NCI-H146 (cell line): ENCODE measurements at places on chromosomes 7 and 10.

DNA sequence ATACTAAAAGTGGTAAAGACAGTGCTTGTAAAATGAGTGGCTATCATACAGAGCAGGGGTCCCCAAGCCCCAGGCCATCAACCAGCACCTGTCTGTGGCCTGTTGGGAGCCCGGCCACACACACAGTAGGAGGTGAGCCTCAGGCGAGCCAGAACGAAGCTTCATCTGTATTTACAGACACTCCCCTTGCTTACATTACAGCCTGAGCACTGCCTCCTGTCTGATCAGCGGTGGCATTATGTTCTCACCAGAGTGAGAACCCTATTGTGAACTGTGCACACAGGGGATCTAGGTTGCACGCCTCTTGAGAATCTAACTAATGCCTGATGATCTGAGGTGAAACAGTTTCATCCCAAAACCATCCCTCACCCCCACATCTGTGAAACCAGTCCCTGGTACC is 58.7 kb downstream of the ITGA8 start:
- peak; percentile 27 for DNase-seq

GRCh38 chr10:99531696-99532593 is 797 bp upstream of the NKX2-3 start:
- DNase-seq, result no peak

GRCh38 chr7:91949221-91950009 is 8.8 kb downstream of the AKAP9 start:
- no peak for DNase-seq

DNA sequence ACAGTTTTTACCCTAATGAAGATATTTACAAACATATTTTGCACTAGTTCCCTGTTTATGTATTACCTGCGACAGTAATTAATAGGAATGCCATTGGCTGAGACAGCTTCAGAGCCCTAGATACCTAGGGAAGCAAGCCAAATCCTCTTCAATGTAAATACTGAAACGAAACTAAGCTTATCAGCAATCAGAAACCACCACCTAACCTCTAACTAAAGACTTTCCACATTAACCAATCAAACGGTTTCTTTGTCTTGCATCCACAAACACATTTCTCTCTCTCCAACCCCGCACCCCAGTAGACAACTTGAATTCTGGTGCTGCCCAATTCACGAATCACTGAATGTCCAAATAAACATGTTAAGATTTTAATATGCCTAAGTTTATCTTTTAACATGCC is 474.4 kb upstream of the C7orf33 start:
- no peak for DNase-seq

DNA sequence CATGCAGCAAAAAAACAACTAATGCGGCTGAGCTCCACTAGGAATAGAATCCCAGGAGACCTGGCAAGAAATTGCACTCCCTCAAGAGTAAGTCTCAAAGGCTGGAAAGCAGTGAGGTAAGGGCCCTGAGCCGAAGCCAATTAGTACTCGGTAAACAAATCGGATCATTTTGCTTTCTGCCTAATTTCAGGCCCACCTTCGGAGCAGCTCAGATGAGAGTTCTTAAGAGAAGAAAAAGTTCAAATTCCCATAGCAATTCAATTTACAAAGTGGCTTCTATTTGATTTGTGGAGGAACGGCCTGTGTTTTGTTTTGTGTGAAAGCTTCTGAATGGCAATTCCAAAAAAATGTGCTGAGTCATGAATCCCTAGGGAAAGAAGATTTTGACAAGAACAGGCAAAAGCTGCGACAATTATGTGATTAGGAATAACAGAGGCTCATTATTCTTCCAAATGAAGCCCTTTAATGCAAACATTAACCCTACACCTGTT is 60.9 kb downstream of the SLC16A9 start:
- peak; percentile 9 for DNase-seq

- no peak for DNase-seq
These were observed 20.6 kb downstream of the PALD1 start for GRCh38 chr10:70498970-70499835.

GRCh38 chr7:70148997-70149396 is 550.7 kb downstream of the AUTS2 start:
- no peak for DNase-seq

- DNase-seq, result no peak
These were observed 384.4 kb downstream of the PARD3 start for GRCh38 chr10:34430685-34431084.

GRCh38 chr7:21092766-21093702 is 306.3 kb upstream of the SP8 start:
- no peak for DNase-seq

GRCh38 chr7:116209561-116210070 is 723 bp upstream of the TES start:
- no peak for DNase-seq

- no peak for DNase-seq
These were observed 67.5 kb downstream of the CLIP2 start for GRCh38 chr7:74356589-74357315.

DNA sequence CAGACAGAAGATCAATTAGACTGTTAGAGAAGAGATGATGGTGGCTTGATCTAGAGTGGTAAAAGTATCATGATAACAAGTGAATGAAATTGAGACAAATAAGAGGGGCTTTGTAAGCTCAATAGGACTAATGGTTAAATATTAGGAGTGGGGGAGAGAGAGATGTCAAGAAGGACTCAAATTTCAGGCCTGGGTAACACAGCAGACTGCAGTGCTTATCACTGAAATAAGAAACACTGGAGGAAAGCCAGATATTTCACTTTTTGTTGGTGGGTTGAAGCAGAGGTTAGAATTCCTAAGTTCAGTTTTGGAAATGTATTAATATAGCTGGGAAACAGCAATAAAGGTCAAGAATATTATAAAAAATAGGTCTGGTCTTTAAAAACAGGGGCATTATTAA is 74.6 kb downstream of the ORC5 start:
- DNase-seq, result peak; percentile 57

GRCh38 chr7:13692548-13692947 is 296.9 kb downstream of the ETV1 start:
- DNase-seq, result no peak

- no peak for DNase-seq
These were observed 704.0 kb upstream of the LRRN3 start for GRCh38 chr7:110386913-110387312.

- no peak for DNase-seq
These were observed 129.2 kb upstream of the FAM3C start for GRCh38 chr7:121525155-121525819.

DNA sequence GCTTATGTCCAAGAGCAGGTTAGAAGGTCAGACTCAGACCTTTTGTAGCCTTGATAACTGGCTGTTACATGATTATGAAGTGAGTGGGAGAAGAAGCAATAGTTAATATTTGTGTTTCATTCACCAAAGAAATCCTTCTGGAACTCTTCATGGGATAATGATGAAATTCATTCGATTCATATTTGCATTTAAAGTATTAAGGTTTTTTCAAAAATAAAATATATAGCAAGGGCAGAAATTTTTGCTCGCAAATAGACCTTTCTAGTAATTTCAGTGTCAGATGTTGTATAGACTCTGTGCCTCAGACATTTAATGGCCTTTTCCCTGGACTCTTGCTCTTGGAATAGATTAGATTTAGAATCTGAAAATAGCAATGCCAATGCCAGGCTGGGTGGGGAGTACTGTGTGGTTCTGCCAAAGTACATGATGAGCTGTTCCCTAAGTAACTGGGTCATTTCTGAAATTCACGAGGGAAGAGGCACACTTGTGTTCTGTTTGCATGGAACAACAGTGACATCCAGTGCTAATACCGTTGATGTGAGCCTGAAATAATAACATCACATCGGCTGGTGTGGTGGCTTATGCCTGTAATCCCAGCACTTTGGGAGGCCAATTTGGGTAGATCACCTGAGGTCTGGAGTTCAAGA is 119.2 kb downstream of the MBL2 start:
- no peak for DNase-seq

- no peak for DNase-seq
These were observed 68.9 kb downstream of the DYNC1I1 start for GRCh38 chr7:95840953-95841950.

GRCh38 chr10:79418886-79419595 is 26.4 kb downstream of the ZCCHC24 start:
- DNase-seq, result no peak

DNA sequence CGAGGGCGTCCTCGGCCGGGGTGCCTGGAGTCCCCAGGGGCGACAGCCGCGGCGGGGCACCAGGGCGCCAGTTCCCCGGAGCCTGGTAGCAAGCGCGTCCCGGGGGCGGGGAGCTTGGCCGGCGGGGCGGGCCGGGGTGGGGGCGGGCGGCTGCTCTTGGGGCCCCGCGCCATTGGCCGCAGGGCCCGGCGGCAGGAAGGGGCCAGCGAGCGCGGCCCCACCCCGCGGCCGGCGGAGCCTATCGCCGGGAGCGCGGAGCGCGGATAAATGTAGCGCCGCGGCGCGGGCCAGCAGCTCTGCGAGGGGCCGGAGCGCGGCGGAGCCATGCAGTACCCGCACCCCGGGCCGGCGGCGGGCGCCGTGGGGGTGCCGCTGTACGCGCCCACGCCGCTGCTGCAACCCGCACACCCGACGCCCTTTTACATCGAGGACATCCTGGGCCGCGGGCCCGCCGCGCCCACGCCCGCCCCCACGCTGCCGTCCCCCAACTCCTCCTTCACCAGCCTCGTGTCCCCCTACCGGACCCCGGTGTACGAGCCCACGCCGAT is at the start of gene HHEX:
HHEX (plus strand) TSS at position 293 of the 548 bp plus-strand sequence; CDS start at position 325, 32 bp downstream.
- DNase-seq, result peak; percentile 52

DNA sequence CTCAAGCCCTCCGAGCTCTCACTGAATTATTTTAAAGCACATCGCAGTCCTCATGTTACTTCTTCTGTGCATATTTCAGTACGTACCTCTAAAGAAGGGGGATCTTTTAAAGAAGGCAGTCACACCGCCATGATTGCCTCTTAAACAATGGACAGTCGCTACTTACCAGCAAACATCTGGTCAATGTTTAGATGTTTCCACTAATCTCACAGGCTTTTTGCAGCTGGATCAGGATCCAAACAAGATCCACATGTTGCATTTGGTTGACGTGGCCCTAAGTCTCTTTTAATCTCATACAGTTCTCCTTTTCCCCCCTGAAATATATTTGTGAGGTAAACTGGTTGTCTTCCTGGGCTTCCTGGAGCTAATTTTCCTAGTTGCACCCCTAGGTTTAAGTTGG is 50.0 kb downstream of the PRF1 start:
- DNase-seq, result no peak

GRCh38 chr10:117480097-117480496 is 62.4 kb upstream of the EMX2 start:
- no peak for DNase-seq

GRCh38 chr10:33153968-33154327 is 180.5 kb downstream of the NRP1 start:
- DNase-seq, result no peak

GRCh38 chr7:139771001-139771956 is 6.5 kb downstream of the HIPK2 start:
- no peak for DNase-seq

GRCh38 chr7:12481722-12482121 is 78.1 kb upstream of the VWDE start:
- no peak for DNase-seq

- no peak for DNase-seq
These were observed 14.2 kb downstream of the TFAM start for GRCh38 chr10:58399410-58399809.

DNA sequence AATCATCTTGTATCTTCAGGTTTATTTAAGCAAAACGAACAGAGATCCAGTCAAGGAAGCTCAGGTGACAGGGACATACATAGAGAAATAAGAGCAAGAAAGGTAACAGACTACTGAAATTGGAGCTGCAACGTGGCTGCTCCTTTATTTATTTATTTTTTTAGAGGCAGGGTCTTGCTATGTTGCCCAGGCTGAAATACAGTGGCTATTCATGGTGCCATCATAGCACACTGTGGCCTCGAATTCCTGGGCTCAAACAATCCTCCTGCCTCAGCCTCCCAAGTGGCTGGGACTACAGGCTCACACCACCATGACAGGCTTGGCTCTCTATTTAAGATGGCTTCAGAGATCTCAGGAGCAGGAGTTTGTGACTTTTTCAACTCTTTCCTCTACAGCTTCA is 46.4 kb downstream of the COL1A2 start:
- DNase-seq, result no peak

DNA sequence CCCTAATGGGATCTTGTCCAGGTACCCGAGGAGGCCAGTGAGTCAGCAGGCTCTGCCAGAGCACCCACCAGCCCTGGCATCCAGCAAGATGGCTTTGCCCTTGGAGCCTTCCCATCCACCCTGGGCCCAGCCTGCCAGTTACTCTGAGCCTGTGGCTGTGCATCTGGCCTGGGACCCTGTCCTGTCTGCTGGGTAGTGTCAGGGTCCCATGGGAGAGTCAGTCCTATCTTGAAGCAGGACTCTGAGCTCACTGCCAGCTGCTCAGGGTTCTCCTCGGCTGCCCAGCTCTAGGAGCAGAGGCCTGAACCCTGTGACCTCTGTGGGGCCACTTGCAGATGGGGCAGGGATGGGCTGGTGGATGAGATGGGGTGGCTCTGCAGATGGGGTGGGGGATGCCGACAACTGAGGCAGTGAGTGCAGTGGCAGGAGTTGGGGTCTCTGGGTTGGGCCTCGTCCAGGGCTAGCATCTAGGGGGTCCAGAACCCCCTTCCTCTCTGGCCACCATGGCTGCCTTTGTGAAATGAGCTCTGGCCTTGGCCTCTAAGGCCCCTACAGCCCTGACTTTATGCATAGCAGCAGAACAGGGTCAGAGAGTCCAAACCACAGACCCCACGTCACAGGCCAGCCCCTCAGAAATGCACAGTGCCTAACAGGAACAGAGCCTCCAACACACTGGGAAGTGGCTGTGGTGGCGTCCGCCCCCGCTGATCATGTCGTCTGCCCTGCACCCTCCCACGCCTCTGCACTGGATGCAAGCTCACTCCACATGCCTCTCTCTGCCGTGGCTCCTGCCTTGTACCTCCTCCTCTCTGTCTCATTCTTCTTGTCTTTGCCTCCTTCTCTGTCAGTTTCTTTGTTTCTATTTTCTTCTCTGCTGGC is 88.1 kb upstream of the RET start:
- no peak for DNase-seq

- no peak for DNase-seq
These were observed 20.1 kb downstream of the MYL10 start for GRCh38 chr7:101608772-101609713.

DNA sequence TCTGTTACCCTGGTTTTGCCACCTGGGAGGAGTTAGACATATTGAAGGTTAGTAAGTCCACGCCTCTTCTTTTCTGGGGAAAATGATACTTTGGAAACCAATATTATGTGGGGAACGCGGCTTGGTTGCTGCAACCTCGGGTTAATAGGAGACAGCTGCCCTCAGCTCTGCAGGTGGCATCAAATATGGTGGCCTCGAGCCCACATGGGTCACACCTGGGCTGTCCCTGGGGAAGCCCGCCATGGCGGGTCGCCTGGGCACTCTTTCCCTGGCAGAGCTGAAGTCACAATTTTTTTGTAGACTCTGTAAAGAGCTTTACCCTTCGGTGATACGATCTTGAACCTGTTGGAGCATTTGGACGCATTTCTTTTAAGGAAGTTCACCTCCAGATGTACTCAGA is 2.5 kb downstream of the PFKP start:
- no peak for DNase-seq

- no peak for DNase-seq
These were observed 11.4 kb downstream of the FAM241B start for GRCh38 chr10:69641261-69641980.
